HTR-8/SVneo (cell line): ENCODE measurements at places on chromosomes 11 and 22.

DNA sequence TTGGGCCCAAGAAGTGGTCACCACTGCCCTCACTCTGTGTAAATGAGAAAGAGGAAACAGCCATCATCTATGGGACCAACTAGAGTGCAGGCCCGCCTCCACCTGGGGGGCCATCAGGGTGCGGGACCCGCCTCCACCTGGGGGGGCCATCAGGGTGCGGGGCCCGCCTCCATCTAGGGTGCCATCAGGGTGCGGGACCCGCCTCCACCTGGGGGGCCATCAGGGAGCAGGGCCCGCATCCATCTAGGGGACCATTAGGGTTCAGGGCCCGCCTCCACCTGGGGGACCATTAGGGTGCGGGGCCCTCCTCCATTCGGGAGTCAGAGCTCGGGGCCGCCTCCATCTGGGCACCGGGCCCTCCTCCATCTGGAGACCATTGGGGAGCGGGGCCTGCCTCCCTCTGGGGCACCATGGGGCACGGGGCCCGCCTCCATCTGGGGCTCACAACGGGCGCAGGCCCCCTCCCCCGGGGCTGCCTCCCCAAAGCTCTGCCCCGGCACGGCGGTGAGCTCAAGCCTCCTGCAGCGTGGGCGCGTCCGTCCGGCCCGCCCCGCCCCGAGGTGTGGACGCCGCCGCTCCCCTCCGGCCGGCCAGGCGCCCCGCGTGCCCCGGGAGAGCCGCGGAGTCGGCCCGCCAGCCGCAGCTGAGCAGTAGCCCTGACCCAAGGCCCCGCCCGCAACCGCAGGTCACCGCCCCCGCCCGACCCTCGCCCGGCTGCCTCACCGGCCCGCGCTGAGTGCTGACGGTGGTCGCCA is 512 bp downstream of the TOLLIP start:
- no peak for DNase-seq

- DNase-seq: no peak
Observed at GRCh38 chr22:24703101-24703500, 71.4 kb downstream of the PIWIL3 start.

GRCh38 chr11:32080361-32080980 is 10.4 kb upstream of the RCN1 start:
- DNase-seq: no peak

GRCh38 chr22:25645266-25645665 is 80.8 kb downstream of the GRK3 start:
- DNase-seq: no peak

DNA sequence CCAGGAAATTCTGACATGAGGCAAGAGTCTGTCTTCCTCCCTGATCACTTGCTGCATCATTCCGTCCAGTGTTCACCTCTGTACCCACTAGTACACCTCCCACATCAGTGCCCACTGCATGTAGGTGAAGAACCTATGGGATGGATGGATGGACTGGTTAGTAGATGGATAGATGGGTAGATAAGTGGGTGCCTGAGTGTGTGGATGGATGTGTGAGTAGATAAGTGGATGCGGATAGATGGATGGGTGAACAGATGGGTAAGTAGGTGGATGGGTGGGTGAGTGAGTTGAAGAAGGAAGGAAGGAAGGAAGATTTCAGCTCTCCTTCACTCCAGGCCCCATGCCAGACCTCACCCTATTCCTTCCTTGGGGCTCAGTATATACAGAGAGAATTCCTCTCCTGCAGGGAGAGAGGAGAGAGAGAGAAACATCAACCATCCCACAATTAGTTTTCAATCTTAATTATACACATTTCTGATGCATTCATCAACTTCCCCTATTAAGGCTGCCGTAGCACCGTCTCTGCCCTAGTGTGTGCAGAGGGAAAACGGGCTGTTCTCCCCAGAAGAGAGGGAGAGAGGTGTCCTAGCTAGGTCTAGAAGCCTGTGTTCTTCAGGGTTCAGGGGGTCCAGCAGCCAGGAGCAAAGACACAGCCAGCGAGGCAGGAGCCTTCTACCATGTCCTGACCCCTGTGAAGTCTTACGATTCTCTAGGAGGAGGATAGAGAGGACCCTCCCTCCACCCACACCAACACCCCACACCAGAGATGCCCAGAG is 125.3 kb downstream of the BUD13 start:
- no peak for DNase-seq

- no peak for DNase-seq
Observed at GRCh38 chr11:364991-365725, 4.1 kb upstream of the B4GALNT4 start.

DNA sequence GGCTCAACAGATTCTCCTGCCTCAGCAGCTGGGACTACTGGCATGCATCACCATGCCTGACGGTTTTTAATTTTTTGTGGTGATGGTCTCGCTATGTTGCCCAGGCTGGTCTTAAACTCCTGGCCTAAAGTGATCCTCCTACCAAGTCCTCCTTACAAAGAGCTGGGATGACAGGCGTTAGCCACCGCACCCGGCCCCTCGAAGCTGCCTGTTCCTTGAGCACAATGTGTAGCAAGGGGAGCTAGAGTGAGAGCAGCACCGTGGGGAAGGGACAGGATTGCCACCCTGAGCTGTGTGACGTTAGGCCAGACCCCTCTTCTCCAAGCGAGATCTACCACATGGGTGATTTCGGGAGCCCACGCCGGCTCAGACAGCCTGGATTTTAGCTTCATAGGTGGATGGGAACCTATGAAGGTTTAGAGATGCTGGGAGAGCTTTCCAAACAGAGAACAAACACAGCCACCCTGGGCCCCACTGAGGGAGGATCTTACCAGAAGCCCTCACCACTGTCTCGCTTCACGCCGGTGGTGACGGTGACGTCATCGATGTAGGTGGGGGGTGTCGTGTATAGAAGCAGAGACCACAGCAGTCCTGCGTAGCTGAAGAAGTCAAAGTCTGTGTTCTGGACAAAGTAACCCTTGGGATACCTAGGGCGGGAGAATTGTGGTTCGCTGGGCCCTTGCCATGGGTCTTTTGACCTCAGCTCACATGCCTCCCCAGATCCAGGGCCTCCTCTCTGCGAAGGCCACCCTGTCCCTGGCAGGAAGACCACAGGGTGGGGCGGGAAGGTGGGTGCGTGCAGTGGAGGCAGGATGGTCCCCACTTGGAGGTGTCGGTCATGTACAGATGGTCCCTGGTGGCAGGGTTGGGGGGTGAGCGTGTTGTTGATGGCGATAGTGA is 23.1 kb downstream of the RGL4 start:
- DNase-seq: no peak

GRCh38 chr11:118878163-118878563 is 5.5 kb upstream of the CXCR5 start:
- DNase-seq: no peak
